LNCaP clone FGC (cell line): ENCODE measurements at places on chromosomes 1 and 21.

DNA sequence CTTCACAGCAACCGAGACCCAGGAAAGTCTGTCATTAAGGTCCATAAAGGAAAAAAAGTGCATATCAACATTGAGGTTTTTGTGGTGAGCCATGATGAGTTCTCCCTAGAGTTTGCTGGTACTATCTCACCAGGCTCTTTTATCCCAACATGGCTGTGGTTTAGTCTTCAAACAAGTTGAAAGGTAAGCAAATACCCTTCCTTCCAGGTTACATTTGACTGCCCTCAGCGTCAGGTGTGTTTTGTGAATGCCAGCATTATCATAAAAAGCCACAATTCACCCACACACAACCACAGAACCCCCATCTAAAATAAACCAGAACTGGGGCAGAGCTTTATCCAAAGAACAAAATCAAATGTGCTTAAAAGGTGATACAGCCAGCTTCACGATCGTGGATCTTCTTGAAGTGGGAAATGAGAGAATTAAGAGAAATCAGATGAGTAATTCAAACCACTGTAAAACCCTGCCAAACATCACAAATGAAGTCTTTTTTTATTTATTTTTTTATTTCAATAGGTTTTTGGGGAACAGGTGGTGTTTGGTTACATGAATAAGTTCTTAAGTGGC lies 64.7 kb downstream of the SETD4 start:
- no peak for DNase-seq

- DNase-seq: no peak
Observed at GRCh38 chr1:163875200-163875926, 553.6 kb downstream of the NUF2 start.

DNA sequence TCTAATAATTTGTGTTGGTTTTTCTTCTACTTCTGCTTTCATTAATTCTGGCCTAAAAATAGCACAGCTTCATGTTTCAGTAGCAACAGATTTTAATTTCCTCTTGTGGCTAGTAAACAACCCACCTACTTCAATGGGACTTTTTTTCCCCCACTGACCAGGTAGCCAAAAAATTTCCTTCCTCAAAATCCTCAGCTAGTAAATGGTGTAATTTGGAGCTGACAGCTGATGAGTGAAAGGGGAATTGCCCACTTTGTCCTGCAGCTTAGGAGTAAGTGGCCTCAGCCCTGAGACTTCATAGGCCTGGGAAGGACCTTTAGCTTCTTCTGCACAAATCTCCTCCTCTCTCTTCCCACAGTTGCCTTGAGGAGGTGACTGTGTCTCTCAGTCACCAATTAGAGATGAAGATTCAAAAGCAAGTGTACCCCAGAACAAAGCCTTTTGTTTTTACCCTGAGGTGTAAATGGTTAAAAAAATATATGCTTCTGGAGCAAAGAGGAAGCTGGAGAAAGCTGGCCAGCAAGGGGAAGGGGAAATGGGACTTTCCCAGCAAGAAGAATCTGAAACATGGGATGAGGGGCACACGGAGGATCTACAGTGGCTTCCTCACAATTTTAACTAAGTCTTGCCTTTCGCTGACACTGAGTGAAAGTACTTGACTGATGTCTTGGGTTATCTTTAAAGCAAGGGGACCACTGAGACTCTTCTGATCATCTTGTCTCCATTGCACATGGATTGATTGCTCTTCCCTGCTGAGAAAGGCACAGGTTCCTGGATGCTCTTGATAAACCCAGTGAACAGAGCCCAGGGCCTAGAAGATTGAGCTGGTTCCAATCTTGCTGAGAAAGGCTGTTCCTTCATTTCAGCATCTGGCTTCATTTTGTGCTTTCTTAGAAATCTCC lies 35.8 kb upstream of the VCAM1 start:
- DNase-seq: no peak

- peak; percentile 58 for DNase-seq
Observed at GRCh38 chr1:11682287-11682771, 1.4 kb upstream of the MAD2L2 start.

DNA sequence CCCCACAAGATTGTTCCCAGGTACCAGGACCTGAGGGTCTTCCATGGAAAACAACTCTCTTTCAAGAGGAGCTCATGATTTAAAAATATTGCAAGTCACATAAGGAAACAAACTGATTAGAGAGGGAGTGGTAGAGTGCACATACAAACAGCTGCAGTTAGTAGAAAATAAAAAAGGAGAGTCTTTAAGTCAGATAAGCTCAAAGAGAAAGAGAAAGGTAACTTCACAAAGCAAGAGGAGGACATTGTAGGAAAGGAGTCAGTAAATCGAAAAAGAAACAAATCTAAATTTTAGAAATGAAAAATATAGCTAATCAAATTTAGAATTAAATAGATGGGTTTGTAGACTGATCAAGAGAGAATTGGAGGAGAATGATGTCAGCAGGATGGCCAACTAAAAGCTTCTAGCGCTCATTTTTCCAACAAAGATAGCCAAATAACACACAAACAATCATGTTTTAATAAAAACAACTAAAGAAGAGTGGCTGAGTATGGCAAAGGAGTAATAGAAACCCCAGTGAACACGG lies 86.1 kb upstream of the CD53 start:
- no peak for DNase-seq

DNA sequence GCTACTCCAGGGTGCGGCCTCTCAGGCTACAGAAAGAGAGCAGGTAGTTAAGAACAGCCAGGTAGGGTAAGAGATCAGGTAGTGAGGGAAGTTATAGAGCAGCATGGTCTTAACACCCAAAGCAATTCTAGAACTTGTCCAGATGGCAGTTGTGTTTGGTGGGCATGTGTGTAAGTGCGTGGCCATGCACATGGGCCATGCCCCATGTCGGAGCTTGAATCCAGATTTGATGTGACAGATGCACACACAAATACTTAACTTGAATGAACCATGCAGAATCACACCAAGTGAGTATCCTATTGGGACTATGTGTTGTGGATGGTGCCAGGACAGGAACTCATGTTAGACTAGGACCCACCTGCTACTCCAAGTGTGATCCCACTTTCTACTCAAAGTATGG lies 145.7 kb upstream of the HMGB4 start:
- DNase-seq: no peak

DNA sequence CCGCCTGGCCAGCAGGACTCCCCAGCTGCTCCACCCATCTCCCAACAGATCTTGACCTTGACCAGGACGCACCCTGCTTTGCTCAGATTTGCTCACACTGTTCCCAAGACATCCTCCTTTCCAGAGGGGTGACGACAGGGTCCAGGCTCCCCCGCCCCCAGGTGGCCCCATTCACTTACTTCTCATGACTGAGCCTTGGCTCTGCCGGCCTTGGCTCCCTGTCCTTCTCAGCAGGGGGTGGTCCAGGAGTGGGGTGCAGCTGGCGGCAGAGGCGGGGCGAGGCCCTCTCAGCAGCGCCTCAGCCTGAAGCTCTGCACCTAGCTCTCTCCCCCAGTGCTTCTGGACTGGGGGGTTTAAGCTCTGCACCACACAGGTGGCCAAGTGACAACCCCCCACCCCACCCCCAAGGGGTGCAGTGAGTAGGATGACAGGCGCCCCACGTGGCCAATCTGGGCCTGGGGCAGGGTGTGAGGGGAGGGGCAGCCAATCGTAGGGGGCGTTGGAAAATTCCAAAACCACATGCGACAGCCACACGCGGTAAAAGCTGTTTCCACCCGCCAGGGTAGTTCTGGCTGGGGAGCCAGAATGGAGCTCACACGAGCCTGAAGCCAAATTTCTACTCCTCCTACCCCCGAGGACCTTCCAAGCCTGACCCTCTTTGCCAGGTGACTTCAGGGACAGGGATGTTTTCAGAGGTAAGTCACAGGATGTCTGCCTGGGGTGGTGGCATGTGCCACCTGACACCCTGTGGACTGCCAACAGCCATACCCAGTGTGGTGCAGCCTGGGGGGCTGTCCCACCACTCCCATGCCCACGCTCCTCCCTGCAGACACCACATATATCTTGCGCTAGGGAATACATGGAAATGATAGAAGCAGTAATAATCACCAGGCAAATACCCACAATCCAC lies 5.6 kb downstream of the RORC start:
- no peak for DNase-seq

- DNase-seq: no peak
Observed at GRCh38 chr1:42926879-42927242, 31.8 kb downstream of the SLC2A1 start.

DNA sequence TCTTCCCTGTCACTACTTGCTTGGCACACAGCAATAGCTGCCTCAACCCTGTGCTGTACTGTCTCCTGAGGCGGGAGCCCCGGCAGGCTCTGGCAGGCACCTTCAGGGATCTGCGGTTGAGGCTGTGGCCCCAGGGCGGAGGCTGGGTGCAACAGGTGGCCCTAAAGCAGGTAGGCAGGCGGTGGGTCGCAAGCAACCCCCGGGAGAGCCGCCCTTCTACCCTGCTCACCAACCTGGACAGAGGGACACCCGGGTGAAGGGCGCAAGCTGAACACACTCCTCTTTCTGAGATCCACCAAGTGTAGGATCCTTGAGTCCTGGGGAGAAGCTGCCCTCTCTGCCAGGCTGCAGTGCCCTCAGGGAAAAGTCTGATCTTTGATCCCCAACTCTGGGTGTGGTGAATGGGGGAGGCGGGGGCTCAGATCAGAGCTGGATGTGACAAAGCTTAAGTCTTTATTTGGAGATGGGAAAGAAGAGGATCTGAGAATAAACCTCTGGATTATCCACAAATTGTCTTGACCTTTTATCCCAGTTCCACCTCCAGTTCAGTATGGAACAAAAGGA lies 1.2 kb downstream of the RXFP4 start:
- DNase-seq: no peak

DNA sequence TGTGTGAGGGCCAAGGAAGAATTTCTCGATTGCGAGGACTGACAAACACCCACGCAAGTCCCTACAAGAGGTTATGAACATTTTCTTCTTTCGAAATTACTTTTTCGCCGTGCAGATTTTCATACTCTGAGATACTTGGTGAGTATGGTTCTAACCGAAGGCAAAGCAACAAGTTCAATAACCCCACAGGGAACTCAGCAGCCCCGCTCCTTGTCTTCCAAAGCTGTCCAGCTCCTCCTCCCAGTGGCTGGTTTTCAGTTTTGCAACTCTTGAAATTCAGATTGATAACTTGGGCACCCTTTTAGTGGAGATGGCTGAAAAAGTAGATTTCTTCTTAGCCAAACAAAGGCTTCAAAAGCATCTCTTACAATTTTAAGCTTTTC lies 154.4 kb downstream of the SETD4 start:
- DNase-seq: no peak

- DNase-seq: no peak
Observed at GRCh38 chr1:157157501-157158190, 19.5 kb upstream of the ETV3 start.

DNA sequence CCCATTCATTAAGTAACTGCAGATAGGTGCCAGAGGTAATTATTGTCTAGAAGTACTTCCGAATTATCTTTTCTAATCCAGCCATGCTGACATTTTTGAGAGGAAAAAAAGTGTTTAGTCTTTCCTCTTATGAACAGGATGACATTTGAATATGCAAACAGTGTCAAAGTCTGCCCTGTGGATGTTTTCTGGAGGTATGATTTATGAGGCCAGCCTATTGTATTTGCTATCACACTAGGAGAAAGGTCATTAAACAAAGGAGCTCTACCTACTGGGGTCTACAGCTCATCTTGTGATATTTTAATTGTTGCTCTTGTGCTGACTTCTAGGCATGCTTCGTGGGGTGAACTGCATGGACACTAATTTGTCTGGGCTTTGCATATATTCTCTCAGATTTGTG lies 559.7 kb upstream of the CAMK1G start:
- DNase-seq: no peak

DNA sequence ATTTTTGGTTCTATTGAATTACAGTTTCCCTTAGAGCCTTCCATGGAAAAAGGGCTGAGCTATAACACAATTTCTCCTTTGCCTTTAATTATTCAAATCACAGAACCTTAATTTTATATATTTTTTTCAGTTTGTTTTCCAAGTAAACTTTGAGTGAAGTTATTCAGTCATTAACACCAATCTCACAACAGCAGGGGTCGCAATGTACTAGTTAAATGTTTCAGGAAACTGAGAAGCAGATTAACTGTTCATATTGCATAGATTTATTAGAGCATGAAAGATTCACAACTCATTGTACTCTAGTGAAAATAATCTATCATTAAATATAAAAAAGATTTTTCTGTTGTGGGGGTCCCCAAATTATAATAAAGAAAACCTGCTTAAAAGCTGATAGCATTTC lies 64.1 kb downstream of the KIFAP3 start:
- DNase-seq: peak; percentile 27

GRCh38 chr1:96703186-96703585 lies 18.4 kb upstream of the PTBP2 start:
- no peak for DNase-seq

DNA sequence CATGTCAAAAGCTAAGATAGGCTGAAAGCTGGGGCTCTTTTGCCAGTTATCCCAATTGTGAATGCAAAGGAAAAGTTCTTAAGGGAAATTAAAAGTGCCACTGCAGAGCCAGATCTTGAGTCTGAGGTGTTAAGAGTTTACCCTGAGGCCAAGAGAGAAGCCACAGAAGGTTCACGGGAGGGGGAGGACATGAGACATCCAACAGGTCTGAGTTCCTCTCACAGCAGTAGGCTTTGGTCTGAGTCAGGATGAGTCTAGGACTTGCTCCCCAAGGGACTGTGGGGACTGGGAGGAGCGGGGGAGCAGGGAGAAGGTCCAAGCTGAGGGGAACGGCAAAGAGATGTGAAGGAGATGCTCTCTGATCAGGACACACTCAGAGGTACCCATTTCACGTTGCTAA lies 411.2 kb upstream of the CAMK1G start:
- DNase-seq: no peak

DNA sequence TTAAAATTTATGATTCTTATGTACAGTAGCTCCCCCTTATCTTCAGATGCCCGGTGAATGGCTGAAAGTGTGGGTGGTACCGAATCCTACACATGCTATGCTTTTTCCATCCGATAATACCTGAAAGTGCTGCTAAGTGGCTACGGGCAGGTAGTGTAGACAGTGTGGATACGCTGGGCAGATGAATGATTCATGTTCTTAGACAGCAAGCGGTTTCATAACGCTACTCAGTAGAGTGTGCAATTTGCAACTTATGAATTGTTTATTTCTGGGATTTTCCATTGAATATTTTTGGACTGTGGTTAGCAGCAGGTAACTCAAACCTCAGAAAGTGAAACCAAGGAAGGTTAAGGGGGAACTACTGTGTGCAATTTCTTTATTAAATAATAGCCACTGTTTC lies 7.5 kb downstream of the PCP4 start:
- no peak for DNase-seq

GRCh38 chr1:55402142-55402541 lies 187.0 kb upstream of the USP24 start:
- no peak for DNase-seq

DNA sequence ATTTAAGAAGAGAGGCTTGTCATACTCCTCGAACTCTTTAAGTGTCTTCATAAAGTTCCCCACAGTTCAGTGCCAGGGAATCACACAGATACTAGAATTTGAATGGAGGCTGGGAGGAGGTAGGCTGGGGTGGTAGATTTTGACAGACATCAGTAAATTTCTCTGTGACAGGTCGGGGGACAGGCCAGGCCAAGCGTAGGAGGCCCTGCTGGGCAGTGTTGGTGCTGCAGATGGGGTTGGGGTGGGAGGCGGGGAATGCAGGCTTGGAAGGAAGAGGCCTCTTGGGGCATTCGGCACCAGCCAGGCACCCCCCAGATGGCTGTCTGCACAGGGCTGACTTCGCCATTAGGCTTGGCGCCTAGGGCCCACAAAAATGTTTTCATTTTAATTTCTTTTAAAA lies 84.0 kb downstream of the MAN1C1 start:
- DNase-seq: no peak
